Stimulated activated CD8-positive, alpha-beta memory T cell treated with anti-CD3 and anti-CD28 coated beads, Interleukin-2, amount 100 ng/mL, for 1 hour (primary cell): ENCODE measurements at places on chromosomes 1 and 21.

DNA sequence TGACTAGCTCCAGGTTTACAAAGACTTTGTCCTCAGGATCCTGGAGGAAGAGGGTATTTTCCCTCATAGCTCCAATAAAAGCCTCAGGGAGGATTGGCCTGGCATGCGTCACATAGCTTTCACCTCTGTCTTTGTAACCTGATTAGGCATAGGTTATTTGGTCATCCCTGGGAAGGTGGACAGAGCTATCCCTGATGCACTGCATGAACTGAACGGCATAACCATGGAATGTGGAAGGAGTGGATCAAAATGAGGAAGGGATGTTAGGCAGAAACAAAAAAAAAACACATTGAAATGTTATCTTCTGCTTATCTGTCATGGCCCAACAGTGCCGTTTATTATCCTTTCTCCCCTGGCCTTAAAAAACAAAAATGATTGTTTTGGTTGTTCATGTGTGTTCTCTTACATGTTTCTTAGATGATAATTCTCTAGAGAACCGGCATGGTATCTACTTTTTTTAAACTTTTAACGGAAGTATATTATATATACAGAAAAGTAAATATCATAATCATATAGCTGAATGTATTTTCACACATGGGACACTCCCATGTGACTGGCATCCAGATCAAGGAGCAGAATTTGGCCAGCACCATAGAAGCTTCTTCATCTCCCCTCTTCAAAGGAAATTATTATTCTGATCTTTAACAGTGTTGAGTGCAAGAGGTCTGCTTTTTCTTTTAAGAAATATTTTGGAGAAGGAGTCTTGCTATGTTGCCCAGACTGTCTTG, 85.3 kb downstream of the RPS6KC1 start:
- DNase-seq = no peak

DNA sequence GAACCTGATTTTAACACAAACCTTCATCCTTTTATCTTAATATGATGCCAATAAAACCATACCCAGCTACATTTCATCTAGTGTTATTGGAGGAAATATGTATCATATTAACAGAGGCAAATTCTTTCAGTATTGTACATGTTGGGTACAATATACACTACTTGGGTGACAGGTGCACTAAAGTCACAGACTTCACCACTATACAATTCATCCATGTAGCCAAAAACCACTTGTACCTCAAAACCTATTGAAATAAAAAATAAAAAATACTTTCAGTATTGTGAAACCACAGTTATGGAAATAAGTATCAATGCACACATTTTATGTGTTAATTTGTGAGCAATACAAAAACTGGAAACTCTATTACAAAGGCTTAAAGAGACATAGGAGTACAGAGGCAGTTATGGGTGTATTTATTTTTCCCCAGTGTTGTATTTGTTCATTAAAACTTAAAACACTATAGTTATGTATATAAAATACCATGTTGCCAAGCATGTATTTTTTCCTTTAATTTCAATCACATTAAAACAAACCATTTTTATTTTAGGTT, 25.1 kb upstream of the GPR88 start:
- DNase-seq = no peak

GRCh38 chr1:10143961-10144485, 66.3 kb upstream of the KIF1B start:
- DNase-seq = no peak

GRCh38 chr1:230349020-230349393, 77.1 kb downstream of the PGBD5 start:
- no peak for DNase-seq

- DNase-seq = no peak
Observed at GRCh38 chr1:1841575-1841995, 49.3 kb downstream of the GNB1 start.

DNA sequence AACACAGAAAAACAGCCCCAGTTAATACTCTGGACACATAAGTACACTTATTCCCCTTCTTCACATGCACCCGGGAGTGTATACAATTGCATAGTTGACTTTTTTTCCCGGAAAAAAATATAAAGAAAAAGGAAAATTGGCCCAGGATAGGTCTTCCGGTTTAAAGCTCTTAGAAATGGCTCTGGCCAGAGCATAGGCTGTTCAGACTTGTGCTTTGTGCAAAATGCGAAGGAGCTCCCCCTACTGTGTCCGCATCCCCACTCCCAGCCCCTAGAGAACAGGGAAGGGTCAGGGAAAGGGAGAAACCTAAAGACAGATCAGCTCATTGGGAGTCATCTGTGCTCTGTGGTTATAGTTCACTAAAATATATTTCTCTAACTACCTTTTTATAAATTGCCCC, 5.5 kb upstream of the MTMR11 start:
- DNase-seq = no peak

GRCh38 chr1:226195144-226195543, 8.6 kb upstream of the ACBD3 start:
- DNase-seq = no peak

DNA sequence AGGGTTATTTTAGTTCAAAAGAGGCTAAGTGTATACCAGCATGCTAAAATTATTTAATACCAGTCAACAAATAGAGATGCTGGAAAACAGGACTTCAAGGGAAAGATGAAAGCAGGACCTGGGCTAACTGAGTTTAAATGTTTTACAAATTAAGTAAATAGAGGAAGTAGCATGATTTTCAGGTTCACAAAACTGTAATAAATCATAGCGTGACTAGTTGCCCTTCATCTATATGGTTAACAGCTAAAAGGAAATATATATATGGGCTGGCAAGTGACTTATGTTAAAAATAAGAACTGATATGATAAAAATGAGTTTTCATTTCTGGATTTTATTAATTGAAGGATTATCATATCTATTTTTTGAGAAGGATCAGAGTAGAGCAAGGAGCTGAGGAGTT, 25.6 kb downstream of the DPYD start:
- DNase-seq = no peak

GRCh38 chr1:33099290-33100118, 18.6 kb downstream of the AZIN2 start:
- peak; percentile 25 for DNase-seq

- no peak for DNase-seq
Observed at GRCh38 chr1:99737016-99737415, 29.4 kb downstream of the FRRS1 start.

DNA sequence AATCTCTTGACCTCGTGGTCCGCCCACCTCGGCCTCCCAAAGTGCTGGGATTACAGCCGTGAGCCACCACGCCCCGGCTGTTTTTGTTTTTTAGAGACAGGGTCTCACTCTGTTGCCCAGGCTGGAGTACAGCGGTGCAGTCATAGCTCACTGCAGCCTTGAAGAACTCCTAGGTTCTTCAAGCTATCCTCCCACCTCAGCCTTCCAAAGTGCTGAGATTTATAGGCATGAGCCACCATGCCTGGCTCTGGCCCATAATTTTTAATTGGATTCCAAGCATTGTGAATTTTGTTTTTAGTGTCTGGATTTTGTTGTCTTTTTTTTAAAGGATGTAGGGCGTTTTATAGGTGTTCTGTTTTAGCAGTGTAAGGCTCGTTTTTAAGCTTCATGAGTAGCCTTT, 28.6 kb upstream of the TXLNA start:
- DNase-seq = no peak
